ENCODE measurements at places on chromosomes 7 and 10.

GRCh38 chr10:90318659-90319058 lies 539.2 kb downstream of the HTR7 start:
- no peaks in the 10 kb centered on the region for H3K36me3 ChIP-seq
- H3K4me1 ChIP-seq = peaks cover 3% of the 10 kb centered on the region
- H3K27me3 ChIP-seq = no peaks in the 10 kb centered on the region
- no peak overlapping the region for H3K4me3 ChIP-seq

DNA sequence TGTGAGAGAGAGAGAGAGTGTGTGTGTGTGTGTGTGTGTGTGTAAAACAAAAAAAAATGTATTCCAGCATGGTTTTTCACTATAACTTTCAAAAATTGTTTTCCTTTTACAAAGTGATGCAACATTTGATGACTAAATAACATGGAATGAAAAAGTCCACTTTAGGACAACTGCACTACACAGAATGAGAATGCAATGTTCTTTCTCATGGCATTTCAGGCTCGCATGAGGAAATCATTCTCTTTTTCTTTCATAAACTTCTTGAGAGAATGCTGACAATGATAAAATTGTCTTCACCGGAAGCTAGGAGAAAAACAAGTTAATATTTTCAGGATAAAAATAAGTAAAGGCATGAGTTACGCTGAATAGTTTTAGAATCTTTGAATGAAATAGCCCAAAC lies 53.7 kb downstream of the SLC16A12 start:
- H3K36me3 ChIP-seq = no peaks in the 10 kb centered on the region
- no peaks in the 10 kb centered on the region for H3K27me3 ChIP-seq
- no peak for DNase-seq
- peaks cover 4% of the 10 kb centered on the region for H3K4me1 ChIP-seq
- no peak overlapping the region for H3K27ac ChIP-seq
- no peak overlapping the region for H3K4me3 ChIP-seq

GRCh38 chr7:70544016-70544415 lies 587.9 kb upstream of the GALNT17 start:
- H3K27ac ChIP-seq = no peak overlapping the region
- no peak overlapping the region for H3K4me3 ChIP-seq
- H3K36me3 ChIP-seq = no peaks in the 10 kb centered on the region
- no peaks in the 10 kb centered on the region for H3K27me3 ChIP-seq

- H3K4me1 ChIP-seq = no peaks in the 10 kb centered on the region
- H3K27ac ChIP-seq = no peak overlapping the region
- H3K27me3 ChIP-seq = no peaks in the 10 kb centered on the region
- H3K4me3 ChIP-seq = no peak overlapping the region
- DNase-seq = no peak
These were observed 123.9 kb upstream of the FRMD4A start for GRCh38 chr10:14454629-14455028.

GRCh38 chr10:5040781-5041470 lies 37.3 kb upstream of the AKR1C2 start:
- H3K4me3 ChIP-seq = no peak overlapping the region
- H3K4me1 ChIP-seq = no peaks in the 10 kb centered on the region
- H3K27ac ChIP-seq = no peak overlapping the region
- no peaks in the 10 kb centered on the region for H3K36me3 ChIP-seq
- no peaks in the 10 kb centered on the region for H3K27me3 ChIP-seq

DNA sequence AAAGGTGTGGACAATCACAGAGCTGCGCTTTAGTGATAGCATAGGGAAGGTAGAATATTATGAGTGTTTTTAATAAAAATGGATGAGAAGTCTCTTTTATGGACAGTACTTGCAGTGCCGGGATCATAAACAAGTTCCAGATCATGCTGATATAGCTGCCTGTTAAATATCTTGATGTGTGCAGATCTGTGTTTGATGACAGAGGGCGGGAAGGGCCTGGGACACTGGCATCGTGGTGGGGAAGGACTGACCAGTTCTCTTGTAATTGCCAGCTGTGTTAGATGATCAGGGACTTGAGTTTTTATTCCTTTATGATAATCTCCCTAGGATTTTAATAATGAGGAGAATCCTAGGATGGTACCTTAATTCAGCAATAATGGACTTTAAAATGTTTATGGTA lies 14.6 kb downstream of the SND1 start:
- H3K4me1 ChIP-seq = peaks cover 9% of the 10 kb centered on the region
- DNase-seq = no peak
- no peaks in the 10 kb centered on the region for H3K27me3 ChIP-seq
- no peaks in the 10 kb centered on the region for H3K36me3 ChIP-seq
- no peak overlapping the region for H3K27ac ChIP-seq
- H3K4me3 ChIP-seq = no peak overlapping the region

DNA sequence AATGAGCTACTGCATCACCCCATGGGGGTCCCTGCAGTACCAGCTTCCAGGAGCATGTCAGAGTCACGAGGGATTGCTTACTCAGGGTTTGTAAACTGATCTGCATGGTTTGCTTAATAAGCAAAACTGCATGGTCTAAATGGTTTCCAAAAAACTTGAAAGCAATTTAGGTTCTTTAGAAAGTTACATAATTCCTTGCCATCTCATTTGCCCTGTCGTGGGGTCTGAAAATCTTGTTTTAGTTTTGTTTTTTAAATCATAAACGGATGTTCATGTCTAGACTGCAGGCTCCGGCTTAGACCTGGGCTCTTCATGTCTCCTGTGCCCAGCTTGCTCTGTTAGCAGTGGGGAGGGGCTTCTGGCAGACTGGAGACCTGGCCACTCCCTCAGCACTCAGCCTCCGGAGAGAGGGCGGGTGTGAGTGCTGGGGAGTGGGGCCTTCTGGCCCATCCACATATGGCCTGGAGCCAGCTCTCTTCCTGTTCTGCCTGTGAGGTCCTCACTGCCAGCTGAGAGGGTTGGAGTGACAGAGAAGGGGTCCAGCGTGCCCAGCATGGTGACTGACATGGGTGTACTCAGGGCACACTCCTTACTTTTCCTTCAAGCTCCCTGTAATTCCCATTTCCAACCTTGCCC lies 17.5 kb downstream of the PRF1 start:
- H3K4me1 ChIP-seq = peaks cover 2% of the 10 kb centered on the region
- no peak overlapping the region for H3K27ac ChIP-seq
- H3K27me3 ChIP-seq = no peaks in the 10 kb centered on the region
- H3K4me3 ChIP-seq = no peak overlapping the region
- no peaks in the 10 kb centered on the region for H3K36me3 ChIP-seq
- DNase-seq = peak; percentile 88

DNA sequence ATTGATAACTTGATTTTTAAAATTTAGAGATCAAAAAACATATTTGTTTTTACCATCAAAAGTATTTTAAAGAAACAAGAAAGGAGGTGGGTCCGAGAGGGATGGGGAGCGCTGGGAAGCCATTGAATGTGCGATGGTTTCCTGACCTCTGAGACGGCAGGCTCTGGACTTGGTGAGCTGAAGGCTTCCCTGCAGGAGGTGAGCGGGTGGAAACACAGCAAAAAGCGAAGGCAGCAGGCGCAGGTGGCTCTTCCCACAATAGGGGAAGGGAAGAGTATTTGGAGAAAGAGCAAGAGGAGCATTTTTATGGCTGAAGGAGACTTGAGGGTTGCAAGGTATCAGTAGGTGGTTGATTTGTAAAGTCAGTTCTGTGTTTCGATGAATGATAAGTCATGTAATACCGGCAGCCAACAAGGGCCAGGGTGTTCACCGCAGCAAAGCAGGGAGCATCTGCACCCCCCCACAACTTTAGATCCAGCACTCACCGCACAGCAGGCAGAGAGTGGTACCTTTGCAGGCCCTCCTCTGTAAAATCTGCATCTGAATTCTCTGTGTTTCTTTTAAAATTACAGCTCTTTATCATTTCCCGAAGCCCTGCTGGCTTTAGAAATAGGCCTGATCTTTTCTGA lies 10.5 kb downstream of the C10orf53 start:
- H3K4me1 ChIP-seq = no peaks in the 10 kb centered on the region
- H3K4me3 ChIP-seq = no peak overlapping the region
- H3K27ac ChIP-seq = no peak overlapping the region
- no peaks in the 10 kb centered on the region for H3K36me3 ChIP-seq
- H3K27me3 ChIP-seq = peaks cover 44% of the 10 kb centered on the region

- H3K4me3 ChIP-seq = no peak overlapping the region
- H3K27ac ChIP-seq = no peak overlapping the region
- H3K4me1 ChIP-seq = no peaks in the 10 kb centered on the region
- no peaks in the 10 kb centered on the region for H3K36me3 ChIP-seq
These were observed 172.6 kb downstream of the LRRTM3 start for GRCh38 chr10:67098461-67098860.

DNA sequence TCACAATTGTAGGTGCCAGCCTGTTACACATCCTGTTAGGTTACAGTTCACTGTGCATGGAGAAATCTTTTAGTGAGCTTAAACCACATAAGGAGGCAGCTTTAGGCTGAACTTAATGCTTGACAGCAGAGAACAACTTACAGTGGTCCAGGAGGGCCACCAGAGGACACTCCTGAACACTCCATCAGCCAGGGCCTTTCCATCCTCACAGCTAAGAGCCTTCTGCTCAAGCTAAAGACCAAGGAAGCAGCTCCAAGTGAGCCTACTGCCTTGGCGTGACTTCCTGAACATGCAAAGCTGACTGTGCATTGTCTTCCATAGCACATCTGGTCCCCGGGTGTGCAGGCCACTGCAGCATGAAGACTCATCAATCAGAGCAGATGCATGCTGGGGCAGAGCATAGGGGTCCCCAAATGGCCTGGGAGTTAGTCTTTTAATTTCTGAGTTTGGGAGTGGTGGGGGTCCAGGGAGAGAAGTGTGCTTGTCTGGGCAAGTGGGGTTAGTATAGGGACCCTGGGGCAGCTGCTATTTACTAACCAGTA lies 105.0 kb downstream of the ZNF248 start:
- H3K36me3 ChIP-seq = no peaks in the 10 kb centered on the region
- no peak for DNase-seq
- H3K27me3 ChIP-seq = no peaks in the 10 kb centered on the region

DNA sequence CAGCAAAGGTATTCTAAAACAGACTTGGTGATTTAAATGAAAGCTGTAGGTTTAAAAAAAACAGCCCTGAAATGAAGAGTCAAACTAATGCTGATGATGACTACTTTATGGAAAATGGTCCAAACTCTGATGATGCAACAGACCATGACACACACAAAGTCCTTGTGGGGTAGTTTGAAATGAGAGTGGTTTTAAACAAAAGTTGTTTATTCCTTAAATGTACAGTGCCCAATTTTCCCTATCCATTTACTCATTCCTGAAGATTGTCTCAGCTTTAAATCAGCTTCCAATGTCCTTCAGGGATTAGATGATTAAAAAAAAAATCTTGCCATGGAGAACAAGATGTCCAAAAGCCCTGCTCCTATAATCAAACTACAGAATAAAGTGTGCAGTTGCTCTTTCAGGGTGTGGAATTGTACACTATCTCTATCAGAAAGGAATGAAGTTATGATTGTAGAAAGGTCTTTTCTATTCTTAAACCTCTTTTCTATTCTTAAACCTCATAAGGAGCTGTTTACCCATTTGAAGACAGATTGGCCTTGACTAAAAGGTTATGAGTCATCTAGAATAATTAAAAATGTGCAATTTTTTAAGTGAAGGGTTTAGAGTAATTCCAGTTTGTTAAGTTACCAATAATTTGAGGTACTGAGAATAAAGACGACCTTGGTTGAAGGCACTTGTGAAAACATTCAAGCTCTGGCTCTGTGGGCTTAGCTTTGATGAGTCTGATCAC lies 70.2 kb upstream of the ITGA8 start:
- no peak for DNase-seq
- H3K36me3 ChIP-seq = no peaks in the 10 kb centered on the region
- no peaks in the 10 kb centered on the region for H3K27me3 ChIP-seq
- H3K27ac ChIP-seq = no peak overlapping the region

Measured in mesendoderm (in vitro differentiated cells).